ENCODE measurements at places on chromosomes 2 and 18.

- no peak for DNase-seq
Measured at GRCh38 chr18:11880586-11881304, 27.4 kb downstream of the MPPE1 start.

DNA sequence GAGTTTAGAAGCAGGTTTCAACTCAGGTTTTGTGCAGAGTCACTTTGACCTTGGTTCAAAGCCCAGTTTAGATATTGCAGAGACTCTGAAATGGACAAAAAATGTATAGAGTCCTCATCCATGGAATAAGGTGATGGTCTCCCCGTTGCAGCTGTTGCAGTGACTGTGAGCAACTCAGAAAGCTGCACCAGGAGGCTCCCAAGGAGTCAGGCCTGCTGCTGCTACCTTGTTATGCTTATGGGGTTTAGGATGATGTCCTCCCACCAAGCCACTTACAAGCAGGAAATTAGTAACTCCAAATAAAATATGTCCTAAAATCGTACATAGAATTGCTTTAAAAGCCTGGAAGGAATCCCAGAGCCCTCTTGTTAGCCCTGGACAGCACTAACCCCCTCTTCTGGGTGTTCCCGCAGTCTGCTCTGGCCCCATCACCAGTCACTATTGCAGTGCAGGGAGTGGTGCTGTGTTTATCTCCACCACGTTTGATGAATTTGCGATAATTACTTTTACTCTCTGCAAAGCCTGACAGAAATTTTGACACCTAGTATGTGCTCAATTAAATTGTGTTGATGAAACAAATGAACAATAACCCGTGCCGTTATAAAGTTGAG, 189.0 kb downstream of the CNTNAP5 start:
- DNase-seq: no peak

DNA sequence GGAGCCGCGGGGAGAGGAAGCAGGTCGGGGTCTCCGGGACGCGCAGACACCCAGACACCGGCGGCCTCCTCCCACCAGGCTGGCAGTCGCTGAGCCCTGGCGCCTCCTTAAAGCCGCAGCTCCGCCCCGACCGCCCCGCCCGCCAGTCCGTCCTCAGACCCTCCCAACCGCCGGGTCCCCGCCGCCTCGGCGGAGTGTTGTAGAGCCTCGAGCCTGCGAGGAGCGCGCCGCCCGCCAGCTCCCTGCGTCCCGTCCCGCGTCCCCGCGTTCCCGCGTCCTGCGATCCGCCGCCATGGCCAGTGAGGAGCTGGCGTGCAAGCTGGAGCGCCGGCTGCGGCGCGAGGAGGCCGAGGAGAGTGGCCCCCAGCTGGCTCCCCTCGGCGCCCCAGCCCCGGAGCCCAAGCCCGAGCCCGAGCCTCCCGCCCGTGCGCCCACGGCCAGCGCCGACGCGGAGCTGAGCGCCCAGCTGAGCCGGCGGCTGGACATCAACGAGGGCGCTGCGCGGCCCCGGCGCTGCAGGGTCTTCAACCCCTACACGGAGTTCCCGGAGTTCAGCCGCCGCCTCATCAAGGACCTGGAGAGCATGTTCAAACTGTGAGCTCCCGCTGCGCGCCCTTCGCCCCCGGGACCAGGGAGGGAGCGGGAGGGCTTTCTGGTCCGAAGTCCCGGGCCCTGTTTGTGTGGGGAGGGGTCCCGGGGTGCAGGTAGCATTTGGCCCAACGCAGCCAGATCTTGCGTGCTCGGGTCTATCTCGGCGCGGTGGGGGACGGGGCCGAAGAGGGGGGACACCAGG, at the start of gene EFHD1:
TSS of gene EFHD1 (plus strand) at position 192 of the 793 bp plus-strand sequence. CDS start at position 293, 101 bp downstream.
- DNase-seq: peak; percentile 10

GRCh38 chr18:56795381-56795780, 144.2 kb downstream of the WDR7 start:
- no peak for DNase-seq

- DNase-seq: no peak
Measured at GRCh38 chr18:13536578-13536977, 189.8 kb downstream of the FAM210A start.

DNA sequence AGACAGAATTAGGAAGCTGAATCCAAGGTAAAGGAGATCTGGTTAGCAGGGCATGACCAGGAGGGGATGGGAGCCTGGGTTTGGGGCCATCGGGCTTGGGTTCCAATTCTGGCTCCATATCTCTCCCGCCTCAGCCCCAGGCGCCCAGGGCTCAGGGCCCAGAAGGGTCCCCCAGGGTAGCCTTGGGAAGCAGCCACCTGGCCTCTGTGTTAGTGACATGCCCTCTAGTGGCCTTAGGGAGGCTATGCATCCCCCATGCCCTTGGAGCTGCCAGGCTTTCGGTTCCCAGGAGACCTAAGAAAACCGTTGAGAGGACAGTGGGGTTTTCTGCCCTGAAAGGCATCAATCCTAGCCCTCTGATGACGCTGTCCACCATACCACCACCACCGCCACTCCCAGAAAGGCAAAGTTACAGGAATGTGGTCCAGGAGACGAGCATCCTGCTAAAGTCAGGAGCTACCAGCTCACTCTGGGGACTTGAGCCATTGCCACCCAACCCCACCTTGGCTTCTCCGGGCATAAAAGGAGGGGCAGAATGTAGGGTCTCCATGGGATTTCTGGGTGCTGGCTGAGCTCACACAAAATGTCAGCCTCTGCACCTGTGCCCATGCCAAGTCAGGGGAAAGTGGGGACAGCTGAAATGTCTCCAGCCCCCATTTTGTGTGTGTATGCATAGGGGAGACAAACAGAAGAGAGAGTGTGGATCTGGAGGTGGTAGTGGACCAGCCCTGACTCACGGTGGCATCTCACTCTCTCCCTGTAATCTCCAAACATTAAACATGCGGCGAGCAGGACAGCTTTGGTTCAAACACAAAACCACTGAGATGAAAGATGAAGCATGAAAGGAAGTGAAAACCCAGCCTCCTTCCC, 56.5 kb downstream of the EMX1 start:
- DNase-seq: peak; percentile 22

DNA sequence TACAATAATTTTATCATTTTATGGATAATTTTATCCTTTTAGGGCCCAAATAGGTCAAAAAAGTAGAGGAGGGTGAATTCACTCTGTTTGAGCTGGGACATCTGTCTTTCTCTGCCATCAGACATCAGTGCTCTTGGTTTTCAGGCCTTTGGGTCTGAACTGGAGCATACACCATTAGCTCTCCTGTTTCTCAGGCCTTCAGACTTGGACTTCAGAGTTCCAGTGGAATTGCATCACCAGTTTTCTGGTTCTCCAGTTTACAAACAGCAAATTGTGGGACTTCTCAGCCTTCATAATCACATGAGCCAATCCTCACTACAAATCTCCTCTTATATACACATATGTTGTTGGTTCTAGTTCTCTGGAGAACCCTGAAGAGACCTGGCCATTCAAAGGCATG, 33.9 kb downstream of the CRYGD start:
- no peak for DNase-seq

DNA sequence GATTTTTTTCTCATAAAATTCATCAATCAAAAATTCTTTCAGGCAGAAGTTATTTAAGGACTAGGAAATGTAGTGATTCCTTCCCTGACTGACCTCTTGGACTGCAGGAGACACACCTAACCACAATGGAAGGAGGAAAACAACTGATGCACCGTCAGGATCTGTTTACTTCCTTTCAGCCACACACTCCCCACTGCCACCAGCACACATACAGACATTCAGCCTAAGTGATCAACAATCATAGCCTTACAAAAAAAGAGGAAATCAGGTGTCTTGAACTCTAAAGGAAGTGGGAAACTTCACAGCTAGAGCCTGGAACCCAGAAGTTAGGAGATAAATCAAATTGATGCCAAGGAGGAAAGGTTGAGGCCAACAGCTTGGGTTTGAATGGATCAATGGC, 213.5 kb upstream of the ACVR2A start:
- no peak for DNase-seq

- peak; percentile 60 for DNase-seq
Measured at GRCh38 chr18:75607701-75608100, 180.2 kb upstream of the SMIM21 start.

DNA sequence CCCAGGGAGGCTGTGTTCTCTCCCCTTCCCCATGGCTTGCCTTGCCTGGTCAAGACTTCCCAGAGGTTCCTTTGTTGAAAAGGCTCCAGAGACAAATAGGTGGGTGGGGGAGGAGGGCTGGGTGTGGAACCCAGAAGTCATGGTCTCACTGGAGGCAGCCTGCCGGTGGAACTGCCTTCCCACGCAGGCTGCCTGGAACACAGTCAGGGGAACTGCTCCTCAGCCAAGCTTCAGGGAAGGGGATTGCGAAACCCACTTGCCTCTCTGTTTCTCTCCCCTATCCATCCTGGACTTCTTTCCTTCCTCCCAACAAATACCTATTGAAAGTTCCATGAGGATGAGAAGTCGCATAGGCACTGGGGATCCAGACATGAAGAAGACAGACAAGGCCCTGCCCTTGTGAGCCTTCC, 31.6 kb downstream of the MARCO start:
- peak; percentile 6 for DNase-seq

DNA sequence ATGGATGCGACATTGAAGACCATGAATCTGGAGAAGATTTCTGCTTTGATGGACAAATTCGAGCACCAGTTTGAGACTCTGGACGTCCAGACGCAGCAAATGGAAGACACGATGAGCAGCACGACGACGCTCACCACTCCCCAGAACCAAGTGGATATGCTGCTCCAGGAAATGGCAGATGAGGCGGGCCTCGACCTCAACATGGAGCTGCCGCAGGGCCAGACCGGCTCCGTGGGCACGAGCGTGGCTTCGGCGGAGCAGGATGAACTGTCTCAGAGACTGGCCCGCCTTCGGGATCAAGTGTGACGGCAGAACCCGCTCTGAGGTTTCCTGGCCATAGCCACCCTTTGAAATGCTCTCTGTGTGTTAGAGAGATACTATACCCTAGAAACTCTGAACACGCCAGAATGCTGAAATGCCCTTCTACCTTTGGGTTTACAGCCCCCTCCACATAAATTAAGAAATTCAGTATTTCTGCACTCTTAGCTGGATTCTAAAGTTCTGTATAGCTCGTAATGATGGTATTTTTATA, 659 bp downstream of the CHMP1B start:
- DNase-seq: no peak

- DNase-seq: no peak
Measured at GRCh38 chr2:8558096-8558495, 123.8 kb upstream of the ID2 start.

DNA sequence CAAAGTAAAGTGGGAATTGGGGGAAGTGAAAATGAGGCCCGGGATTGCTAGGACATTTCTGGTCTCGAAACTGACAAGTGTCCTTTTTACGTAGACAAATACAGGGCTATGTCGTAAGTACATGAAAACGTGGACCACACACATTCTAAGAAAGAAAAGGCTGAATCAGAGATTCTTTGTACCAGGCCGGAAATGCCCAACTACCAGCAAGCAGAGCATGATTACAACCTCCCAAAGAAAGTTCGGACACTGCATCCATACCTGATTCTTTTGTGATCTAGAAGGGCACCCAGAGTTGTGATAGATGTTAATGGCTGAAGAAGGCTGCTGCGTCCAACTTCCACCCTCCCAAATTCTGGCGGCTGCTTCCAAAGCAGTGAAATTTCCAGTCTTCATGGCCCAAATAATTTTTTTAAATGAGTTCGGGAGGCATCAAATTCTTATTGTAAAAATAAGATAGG, 1.7 kb downstream of the RBMS1 start:
- no peak for DNase-seq

- no peak for DNase-seq
Measured at GRCh38 chr2:137942833-137943677, 21.2 kb upstream of the HNMT start.

GRCh38 chr2:49129034-49129433, 25.3 kb downstream of the FSHR start:
- DNase-seq: no peak

DNA sequence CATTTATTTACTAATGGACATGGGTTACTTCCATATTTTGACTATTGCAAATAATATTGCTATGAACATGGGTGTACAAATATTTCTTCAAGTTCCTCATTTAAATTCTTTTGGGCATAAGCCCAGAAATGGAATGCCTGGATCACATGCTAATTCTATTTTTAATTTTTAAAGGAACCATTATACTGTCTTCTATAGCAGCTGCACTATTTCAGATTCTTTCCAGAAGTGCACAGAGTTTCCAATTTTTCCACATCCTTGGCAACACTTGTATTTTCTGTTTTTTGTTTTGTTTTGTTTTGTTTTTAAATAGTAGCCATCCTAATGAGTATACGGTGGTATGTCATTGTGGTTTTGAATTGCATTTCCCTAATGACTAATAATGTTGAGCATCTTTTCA, 8.5 kb upstream of the RALBP1 start:
- DNase-seq: no peak

- no peak for DNase-seq
Measured at GRCh38 chr2:156907806-156908205, 349.7 kb upstream of the GALNT5 start.

- DNase-seq: no peak
Measured at GRCh38 chr18:79915161-79916127, 36.0 kb downstream of the SLC66A2 start.
